ENCODE measurements at places on chromosomes 7 and 10.

DNA sequence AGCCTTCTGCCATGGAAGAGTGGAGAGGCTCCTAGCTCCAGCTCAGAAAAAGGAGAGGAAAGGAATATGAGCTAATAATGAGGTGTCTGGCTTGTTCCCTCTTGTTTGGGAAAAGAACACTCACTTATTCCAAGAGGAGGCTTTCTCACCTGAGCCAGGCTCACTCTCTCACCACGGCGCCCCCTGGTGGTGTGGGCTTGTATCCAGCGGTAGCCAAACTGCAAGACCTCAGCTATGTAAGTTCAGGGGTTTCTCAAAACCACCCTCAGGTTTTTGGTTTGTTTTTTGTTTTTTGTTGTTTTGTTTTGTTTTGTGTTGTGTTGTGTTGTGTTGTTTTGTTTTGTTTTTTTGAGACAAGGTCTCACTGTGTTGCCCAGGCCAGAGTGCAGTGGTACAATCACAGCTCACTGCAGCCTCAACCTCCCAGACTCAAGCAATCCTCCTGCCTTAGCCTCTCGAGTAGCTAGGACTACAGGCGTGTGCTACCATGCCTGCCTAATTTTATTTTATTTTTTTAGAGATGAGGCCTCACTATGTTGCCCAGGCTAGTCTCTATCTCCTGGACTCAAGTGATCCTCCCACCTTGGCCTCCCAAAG, 124.0 kb downstream of the TMEM130 start:
- DNase-seq: peak; percentile 48

- no peak for DNase-seq
These were observed 1.3 kb downstream of the CHST12 start for GRCh38 chr7:2404714-2405119.

GRCh38 chr7:122528879-122529481, 169.9 kb downstream of the RNF133 start:
- no peak for DNase-seq

DNA sequence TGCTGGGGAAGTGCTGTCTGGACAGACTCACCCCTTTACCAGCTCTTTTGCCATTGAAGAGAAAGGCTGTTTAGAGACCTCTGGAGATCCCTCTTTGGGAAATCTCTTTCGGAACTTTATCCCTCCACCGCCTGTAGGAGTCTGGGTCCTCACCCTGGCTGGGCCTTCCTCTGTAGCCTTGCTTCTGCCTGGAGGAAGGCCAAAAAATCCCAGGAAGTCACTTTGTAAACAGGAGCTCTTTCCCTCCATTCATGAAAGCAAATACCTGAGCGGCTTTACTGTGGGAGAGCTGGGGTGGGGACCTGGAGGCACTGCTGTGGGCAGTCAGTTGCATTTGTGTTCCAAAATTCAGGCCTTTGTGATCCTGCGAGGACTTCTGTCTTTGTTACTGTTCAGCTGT, 126.2 kb downstream of the KLF6 start:
- DNase-seq: no peak

DNA sequence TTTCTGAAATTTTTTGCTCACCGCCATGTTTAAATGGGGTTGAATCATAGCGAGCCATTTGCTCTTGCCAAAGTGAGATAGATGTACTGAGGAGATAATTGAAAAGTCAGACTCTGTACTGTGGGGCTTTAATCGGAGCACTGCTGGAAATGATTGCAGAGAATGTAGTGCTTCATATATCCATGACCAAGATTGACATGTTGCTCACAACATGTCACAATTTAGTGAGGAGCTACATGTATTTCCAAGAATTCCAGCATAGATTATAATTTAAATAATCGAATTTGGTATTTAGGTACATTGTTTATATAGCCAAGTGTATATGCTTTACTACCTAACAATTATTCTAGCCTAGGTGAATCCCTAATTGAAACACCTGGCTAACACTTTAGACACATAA, 66.5 kb downstream of the PODXL start:
- DNase-seq: no peak

DNA sequence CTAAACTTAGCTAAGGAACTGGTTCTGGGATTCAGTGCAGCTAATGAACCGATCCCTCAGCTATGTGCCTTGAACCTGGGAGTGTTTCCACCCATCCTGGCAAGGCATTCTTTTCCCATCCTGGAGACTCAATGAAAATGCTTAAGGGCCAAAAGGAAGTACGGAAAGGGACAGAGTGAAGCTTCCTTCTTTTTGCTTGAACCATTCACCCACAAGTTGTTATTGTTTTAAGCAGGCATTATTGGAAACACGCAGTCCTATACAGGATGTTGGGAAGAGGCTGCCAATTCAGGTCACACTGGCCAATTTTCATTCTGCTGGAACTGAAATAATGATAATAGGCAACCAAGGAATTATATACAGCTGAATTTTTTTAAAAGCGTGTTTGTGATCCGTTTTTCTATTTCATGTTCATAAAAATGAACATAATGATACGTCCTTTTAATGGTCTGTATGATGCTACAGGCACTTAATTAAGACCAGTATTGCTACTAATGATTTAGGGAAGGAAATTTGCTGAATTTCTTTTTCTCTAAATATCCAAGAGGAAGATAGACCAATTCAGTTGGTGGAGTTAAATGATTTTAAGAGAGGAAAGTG, 57.8 kb upstream of the FZD1 start:
- DNase-seq: no peak

- no peak for DNase-seq
These were observed 13.1 kb upstream of the SERPINE1 start for GRCh38 chr7:101113836-101114235.

- DNase-seq: no peak
These were observed 89.6 kb downstream of the EGFR start for GRCh38 chr7:55108401-55108800.

DNA sequence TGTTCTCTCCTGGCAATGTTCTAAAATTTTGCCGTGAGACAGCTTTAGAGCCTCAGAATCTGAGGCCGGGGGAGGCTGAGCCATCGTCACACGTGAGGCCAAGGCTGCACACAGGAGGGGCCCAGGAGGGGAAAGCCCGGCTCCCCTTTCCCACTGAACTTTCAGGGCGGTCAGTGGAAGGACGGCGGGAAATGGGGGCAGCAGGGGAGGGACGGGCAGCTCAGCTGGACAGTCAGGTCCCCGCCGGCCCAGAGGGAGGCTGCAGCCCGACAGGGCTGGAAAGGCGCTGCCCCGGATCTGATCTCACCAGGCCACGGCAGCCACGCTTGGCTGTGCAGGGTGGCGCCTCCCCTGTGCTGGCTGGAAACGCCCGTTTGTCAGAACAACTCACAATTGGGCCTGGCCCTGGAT, 43.3 kb upstream of the ADGRA1 start:
- DNase-seq: no peak

DNA sequence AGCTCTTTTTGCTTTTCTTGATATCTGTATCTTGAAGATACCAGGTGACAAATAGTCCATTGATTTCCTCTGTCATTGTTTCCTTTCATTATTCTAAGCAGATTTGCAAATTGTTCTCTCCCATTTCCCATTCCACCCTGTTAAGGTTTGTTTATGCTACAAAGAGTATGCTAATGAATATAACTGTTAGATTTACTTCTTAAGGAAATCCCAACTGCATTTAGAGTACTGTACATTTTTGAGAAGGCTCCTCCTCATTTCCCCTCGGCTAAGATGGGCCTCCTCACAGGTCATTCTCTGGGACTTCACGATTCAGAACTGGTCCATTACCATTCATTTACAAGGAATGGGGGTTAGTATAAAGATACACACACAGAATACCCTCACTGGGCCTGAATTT, 15.6 kb downstream of the AUTS2 start:
- no peak for DNase-seq

GRCh38 chr10:8124436-8124835, 69.9 kb downstream of the GATA3 start:
- no peak for DNase-seq

GRCh38 chr7:34131371-34131770, 226.0 kb downstream of the BMPER start:
- no peak for DNase-seq

DNA sequence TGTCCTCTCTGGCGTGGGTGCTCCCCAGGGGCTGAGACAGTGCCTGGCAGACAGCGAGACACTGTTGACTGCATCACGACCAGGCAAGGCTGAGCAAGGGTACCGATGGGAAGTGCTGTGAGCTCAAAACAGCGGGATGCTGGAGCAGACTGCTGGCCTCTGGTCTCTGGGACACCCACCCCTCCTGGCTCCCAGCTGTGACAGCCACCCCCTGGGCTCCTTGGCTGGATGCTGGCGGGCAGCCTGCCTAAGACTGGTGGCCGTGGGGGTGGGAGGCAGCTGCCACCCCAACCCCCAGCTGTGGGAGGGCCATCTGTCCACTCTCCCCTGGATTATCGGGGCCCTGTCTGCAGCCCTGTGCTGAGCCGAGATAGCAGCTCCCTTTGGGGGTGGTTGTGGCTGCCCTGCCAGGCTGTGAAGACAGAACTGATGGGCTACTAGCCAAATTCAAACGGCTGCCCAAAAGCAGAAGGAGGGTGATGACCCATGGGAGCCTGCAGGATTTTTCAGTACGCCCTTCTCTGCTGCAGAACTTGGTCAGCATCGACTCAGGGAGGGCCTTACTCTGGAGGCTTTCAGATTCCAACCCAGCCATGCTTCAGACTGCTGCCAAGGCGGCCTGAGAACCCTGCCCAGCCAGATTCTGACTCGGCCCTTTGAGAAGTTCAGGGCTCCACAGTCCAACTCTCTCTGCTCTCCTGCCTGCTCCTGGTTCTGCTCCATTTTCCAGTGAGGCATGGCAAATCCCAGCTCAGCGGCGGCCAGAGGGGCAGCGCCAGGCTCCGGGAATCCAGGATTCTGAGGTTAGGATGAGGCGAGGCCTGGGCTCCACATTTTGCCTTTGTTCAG, 125.3 kb downstream of the NEURL1 start:
- DNase-seq: no peak

DNA sequence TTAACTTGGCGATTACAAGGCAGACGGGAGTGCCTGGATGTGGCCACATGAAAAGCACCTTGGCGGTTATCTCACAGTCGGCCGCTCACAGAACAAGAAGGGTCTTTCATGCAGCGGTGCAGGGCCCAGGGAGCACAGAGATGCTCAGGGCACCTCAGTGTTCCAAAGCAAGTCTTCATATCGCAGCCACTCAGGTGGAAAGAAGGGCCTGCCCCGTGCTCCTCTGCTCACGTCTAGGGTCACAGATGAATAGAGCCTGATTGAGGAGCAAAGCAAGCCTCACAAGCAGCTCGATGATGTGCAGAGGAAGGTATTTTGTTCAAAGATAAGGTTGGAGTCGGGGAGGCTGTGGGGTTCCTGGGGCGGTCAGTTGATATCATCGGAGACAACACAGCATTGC, 297.8 kb downstream of the WDR11 start:
- no peak for DNase-seq

- DNase-seq: no peak
These were observed 115.8 kb upstream of the ITGB1 start for GRCh38 chr10:33073641-33074415.

DNA sequence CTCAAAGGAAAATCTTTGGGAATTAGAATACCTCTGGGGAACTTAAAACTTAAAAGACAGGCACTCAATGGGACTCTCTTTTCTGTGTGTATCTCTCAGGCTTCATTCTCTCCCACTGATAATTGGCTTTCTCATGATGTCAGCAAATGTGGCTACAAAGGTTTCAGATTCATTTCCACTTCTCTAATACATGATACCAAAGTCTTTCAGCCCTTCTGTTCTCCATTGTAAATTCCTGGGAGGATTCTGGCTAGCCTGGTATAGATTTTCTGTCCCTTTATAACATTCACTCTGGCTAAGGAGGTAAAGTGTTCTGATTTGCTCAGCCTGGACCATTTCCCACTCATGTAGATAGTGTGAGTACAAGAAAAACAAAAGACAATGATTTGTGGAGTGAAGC, 606.2 kb downstream of the PCDH15 start:
- no peak for DNase-seq

DNA sequence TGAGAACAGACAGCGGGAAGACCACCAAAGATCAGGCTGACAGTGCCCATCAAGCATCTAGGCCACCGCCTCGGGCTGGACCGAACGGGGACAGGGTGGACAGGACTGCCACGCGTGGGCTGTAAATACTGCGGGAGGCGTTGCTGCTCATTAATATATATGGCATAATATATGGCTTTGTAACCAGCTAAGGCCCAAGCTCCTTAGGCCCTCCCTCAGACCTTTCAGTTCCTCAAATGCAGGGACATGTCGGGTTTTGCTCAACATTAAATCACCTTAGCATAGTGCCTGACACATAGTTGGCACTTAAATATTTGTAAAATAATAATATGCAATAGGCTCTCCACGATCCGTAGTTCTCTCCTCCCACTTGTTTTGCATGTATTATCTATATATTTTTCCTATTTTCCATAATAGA, 402 bp upstream of the TMEM168 start:
- no peak for DNase-seq

DNA sequence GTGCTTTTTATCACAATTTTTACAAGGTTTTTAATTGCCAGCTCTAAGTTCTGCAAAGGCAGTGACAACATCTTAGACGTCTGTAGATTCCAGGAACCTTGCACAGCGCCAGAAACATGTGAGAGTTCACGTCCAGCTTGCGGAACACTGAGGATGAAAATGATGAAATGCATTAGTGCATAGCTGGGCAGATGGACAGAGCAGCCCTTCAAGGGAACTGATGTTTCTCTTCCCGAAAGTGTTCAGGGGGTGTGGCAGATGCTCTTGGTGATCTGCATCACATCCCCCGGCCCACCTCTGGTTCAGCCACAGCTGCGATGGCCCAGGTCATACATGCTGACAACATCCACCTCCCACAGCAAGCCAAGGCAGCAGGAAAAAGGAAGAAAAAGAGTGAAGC, 40.9 kb downstream of the ITIH5 start:
- DNase-seq: no peak

- DNase-seq: no peak
These were observed 59.5 kb upstream of the ELN start for GRCh38 chr7:73968487-73968886.

DNA sequence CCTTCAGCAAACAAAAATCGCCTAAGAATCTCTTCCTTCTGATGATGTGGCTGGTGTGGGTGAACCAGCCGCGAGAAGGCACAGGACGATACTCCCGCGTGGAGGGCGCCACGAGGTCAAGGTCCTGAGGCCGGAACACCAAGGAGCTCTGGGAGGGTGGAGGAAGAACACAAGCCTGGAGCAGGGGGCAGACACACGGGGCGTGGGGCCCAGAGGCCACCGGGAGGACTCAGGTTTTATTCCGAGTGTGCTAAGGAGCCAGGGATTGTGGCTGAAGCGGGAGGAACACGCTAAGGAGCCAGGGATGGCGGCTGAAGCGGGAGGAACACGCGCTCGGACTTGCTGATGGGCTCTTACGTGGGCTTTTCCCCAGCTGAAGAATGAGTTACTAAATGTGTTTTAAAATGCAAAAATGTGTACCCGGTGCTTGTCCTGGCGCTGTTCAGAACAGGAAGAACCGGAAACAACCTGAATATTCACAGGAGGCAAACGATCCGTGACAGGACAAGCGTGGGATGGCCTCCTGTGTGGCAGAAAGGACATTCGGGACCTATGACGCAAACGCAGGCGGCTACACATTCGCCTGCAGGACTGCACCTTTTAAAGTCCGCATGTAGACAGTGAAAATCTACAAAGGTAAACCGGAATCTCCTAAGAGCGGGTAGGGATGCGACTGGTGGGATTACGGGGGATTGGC, 64.0 kb downstream of the MAD1L1 start:
- DNase-seq: no peak

GRCh38 chr7:139541600-139542307, 18.3 kb downstream of the CLEC2L start:
- DNase-seq: no peak

Data from stimulated activated CD8-positive, alpha-beta memory T cell treated with anti-CD3 and anti-CD28 coated beads, Interleukin-15, amount 100 ng/mL, for 48 hours (primary cell).